ENCODE measurements at places on chromosomes 7 and 10. TPM values are rescaled to one million over a fixed set of nuclear protein-coding genes. Genes with fewer than 3 reads are reported as not detected.

GRCh38 chr7:53387515-53387914 lies 352.1 kb downstream of the POM121L12 start:
- no peak overlapping the region for H3K27ac ChIP-seq
- H3K27me3 ChIP-seq = no peaks in the 10 kb centered on the region
- no peaks in the 10 kb centered on the region for H3K36me3 ChIP-seq
- DNase-seq = no peak
- H3K4me1 ChIP-seq = no peaks in the 10 kb centered on the region

DNA sequence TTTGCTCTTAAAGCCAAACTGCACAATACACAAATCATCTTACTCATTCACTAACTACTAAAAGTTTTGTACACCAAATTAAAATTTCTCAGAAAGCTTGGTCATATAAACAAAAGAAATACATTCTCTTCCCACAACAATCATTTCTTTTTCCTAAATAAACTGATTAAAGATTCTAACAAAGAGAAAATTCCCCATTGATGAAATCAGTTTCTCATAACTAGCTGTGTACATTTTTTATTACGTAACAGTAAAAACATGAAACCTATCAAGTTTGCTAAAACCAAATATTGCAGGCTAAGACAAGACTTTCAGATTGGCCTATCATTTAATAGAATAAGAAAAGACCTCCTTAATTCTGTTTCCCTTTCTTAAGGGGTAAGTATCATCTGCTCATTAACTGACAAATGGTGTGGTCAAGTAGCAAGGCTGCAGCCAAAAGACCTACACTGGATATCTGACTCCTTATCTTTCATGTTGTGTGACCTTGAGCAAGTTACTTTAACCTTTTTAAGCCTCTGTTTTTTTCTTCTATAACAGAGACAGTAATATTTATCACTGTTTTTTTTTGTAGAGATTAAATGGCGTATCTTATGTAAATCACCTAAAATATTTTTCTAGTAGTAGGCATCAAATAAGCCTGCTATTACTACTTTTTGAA lies 22.4 kb downstream of the NAMPT start:
- H3K36me3 ChIP-seq = peaks cover 100% of the 10 kb centered on the region
- H3K27ac ChIP-seq = no peak overlapping the region
- H3K4me1 ChIP-seq = no peaks in the 10 kb centered on the region
- H3K27me3 ChIP-seq = no peaks in the 10 kb centered on the region
- H3K4me3 ChIP-seq = no peak overlapping the region
- DNase-seq = no peak

DNA sequence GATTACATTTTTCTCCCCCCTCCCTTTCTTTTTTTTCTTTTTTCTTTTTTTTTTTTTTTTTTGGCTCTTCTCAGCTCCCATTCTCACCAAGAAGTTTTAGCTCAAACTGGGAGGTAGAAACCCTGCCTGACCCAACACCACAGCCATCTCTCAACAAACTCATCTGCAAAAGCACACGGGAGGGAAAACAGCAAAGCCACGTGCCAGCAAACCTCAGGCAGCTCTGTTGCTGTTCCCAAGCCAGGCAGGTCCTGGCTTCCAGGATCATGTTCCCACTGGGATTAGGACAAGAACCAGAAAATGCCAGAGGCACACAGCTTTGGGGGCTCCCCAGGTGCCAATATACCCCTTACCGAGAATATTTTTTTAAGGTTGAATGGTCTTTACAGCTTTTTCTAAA lies 56.7 kb downstream of the ITIH5 start:
- H3K27me3 ChIP-seq = no peaks in the 10 kb centered on the region
- peaks cover 5% of the 10 kb centered on the region for H3K4me1 ChIP-seq
- DNase-seq = no peak
- no peak overlapping the region for H3K4me3 ChIP-seq

DNA sequence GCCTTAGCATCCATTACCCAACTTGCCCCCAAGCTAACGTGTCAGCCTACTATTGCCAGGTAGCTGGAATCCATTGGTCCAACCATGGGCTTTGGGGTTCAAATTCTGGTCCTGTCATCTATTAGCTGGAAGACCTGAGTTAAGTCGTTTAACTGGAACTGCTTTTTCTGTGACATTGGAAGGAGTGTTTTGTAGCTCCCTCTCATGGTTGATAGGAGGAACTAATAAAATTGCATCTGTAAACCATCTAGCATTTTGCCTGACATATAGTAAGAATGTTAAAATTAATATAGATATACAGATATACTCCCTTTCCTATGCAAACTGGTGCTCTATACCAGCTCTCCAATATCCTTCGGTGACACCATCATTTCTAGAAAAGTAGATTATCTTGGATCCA lies 23.8 kb upstream of the SLF2 start:
- H3K27me3 ChIP-seq = no peaks in the 10 kb centered on the region
- no peaks in the 10 kb centered on the region for H3K36me3 ChIP-seq
- no peak overlapping the region for H3K27ac ChIP-seq
- H3K4me3 ChIP-seq = no peak overlapping the region
- DNase-seq = no peak
- no peaks in the 10 kb centered on the region for H3K4me1 ChIP-seq

DNA sequence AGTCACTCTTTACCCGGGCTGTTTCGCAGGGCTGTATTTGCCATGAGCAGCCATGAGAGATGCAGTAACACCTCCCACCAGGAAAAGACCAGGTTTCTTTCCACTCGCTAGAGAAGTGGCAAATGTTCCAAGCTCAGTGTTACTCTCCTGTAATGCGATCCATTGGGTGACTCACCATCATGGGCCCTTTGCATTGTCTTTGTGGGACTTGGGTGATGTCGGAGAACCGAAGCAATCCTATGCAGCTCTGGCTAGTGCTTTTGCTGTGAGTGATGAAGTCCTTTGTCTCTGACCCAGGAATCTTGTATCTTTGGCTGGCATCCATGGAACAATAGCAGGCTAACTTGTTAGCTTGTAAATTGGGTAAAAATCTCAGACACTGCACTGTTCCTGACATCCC lies 40.0 kb downstream of the GHRHR start:
- DNase-seq = no peak
- no peaks in the 10 kb centered on the region for H3K36me3 ChIP-seq
- H3K27ac ChIP-seq = no peak overlapping the region
- H3K4me3 ChIP-seq = no peak overlapping the region
- no peaks in the 10 kb centered on the region for H3K4me1 ChIP-seq
- H3K27me3 ChIP-seq = no peaks in the 10 kb centered on the region

- H3K27ac ChIP-seq = no peak overlapping the region
- no peaks in the 10 kb centered on the region for H3K27me3 ChIP-seq
- H3K4me3 ChIP-seq = no peak overlapping the region
- peaks cover 4% of the 10 kb centered on the region for H3K4me1 ChIP-seq
These were observed 74.2 kb downstream of the ARMC3 start for GRCh38 chr10:23001901-23002516.

GRCh38 chr7:91504919-91505318 lies 240.7 kb downstream of the FZD1 start:
- H3K27me3 ChIP-seq = no peaks in the 10 kb centered on the region
- no peak for DNase-seq

GRCh38 chr7:127738859-127739258 lies 86.9 kb downstream of the SND1 start:
- no peak overlapping the region for H3K4me3 ChIP-seq
- peaks cover 4% of the 10 kb centered on the region for H3K4me1 ChIP-seq
- no peaks in the 10 kb centered on the region for H3K27me3 ChIP-seq
- DNase-seq = no peak
- no peaks in the 10 kb centered on the region for H3K36me3 ChIP-seq

DNA sequence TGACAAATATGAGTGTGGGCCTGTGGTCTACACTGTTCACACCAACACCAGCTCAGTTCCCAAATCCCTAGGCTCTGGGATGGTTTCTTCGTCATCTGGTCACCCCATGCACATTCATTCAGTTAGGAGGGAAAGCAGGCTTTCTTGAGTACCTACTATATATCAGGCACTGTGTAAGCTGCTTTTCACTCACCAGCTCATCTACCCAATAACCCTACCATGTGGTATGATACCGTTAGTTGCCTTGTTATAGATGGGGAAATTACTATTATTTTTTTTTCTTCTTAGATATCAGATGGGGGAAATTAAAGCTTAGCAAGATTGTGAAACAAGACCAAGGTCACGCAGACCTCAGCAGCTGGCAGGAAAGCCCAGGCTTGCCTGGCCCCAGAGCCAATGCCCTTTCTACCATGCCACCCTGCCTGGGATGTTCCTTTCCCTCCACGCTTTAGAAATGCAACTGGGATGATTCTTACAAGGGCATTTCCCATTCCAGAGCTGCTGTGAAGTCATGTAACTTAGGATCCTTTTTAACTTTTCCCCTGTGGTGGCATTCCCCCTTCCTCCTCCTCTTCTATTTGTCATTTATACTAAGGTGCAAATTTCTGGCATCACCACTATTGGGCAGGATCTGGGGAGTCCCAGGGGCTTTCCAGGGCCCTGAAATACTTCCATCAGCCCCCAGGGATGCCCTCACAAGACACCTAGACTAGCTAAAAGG lies 93.1 kb upstream of the EFCAB10 start:
- H3K4me1 ChIP-seq = peaks cover 39% of the 10 kb centered on the region
- H3K27me3 ChIP-seq = no peaks in the 10 kb centered on the region
- no peaks in the 10 kb centered on the region for H3K36me3 ChIP-seq

DNA sequence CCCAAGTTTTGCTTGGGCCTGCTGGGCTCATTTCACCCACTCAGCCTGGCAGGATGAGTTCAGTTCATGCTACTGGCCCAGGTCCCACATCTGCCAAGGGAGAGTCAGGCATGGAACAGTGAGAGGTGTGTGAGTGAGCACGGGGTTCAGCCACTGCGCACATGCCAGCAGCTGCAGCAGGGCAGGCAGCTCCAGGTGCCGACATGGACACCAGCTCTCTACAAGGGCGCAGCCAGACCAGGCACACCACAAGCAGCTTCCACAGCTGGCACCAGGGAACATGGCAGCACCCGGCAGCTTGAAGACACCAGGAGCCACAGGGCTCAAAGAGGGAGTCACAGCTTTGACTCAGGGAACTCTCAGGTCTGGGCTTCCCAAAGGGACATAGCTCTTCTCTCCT lies 938.0 kb downstream of the SORCS3 start:
- DNase-seq = peak; percentile 34
- H3K4me3 ChIP-seq = no peak overlapping the region
- H3K27me3 ChIP-seq = no peaks in the 10 kb centered on the region
- H3K36me3 ChIP-seq = no peaks in the 10 kb centered on the region
- H3K27ac ChIP-seq = no peak overlapping the region

- H3K4me3 ChIP-seq = no peak overlapping the region
- DNase-seq = no peak
- H3K27me3 ChIP-seq = no peaks in the 10 kb centered on the region
- H3K36me3 ChIP-seq = no peaks in the 10 kb centered on the region
- H3K4me1 ChIP-seq = no peaks in the 10 kb centered on the region
These were observed 55.0 kb upstream of the VWDE start for GRCh38 chr7:12458520-12459131.

GRCh38 chr7:139094596-139094995 lies 14.9 kb downstream of the ZC3HAV1 start:
- DNase-seq = no peak
- no peaks in the 10 kb centered on the region for H3K27me3 ChIP-seq
- no peaks in the 10 kb centered on the region for H3K36me3 ChIP-seq
- H3K4me1 ChIP-seq = peaks cover 2% of the 10 kb centered on the region

GRCh38 chr10:47288236-47288635 lies 11.8 kb upstream of the GDF10 start:
- H3K4me1 ChIP-seq = no peaks in the 10 kb centered on the region
- H3K36me3 ChIP-seq = no peaks in the 10 kb centered on the region
- H3K27ac ChIP-seq = no peak overlapping the region
- H3K27me3 ChIP-seq = no peaks in the 10 kb centered on the region

DNA sequence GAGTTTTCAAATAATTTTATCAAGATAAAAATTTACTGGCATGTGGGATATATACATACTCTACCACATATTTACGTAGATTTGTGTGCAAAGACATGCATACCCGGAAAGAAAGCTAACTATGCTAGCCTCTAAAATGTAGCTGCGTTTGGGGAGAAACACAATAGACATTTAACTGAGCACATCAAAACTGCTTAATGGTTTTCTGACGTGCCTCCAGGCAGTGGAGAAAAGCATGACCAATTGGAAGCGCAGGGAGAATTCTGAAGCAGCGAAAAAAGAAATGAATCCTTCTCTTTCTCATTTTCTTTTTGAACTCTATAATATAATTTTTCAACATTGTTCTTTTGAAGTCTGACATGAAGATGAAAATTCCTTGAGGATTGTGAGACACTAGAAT lies 60.3 kb upstream of the LYZL1 start:
- H3K4me3 ChIP-seq = no peak overlapping the region
- H3K4me1 ChIP-seq = no peaks in the 10 kb centered on the region
- no peak overlapping the region for H3K27ac ChIP-seq
- no peak for DNase-seq
- H3K27me3 ChIP-seq = peaks cover 9% of the 10 kb centered on the region

DNA sequence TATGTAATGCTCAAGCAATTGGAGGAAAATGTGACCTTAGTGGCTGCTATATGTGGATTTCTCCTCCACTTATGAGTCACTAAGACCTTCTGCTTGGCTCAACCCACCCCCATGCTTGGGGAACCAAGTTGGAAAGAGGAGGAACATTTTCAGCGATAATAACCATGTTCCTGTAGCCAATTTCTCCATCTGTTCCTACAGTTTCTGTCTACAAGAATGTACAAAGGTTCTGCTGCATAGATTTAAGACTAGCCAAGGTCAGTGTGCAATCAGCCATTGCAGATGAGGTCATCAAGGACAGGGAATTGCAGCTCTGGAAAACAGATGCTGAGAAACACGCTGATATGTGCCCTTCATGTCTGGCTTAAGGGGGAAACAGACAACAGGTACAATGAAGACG lies 5.6 kb upstream of the NRCAM start:
- no peak overlapping the region for H3K4me3 ChIP-seq
- H3K27me3 ChIP-seq = peaks cover 33% of the 10 kb centered on the region

DNA sequence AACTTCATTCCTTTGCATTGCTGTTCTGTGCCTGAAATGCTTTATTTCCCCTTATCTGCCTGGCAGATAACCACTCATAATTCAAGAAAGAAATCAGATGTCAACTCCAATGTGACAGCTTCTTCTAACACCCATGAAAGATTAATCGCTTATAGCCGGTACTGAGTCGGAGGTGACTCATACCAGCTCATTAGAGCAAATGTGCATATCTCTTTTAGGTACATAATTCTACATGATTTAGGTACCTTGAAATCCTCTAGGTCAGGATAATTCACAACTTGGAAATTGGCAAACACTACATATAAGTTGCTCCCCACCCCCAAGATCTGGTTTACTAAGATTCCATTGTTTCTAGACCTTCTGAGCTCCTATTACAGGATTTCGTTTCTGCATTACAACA lies 554.4 kb upstream of the SORCS1 start:
- no peaks in the 10 kb centered on the region for H3K36me3 ChIP-seq
- H3K4me1 ChIP-seq = no peaks in the 10 kb centered on the region
- no peak for DNase-seq
- H3K4me3 ChIP-seq = no peak overlapping the region

The PRSS37 gene
- total RNA-seq = not detected

The C10orf143 gene
- 4.7 TPM for total RNA-seq

The ZP3 gene
- total RNA-seq = not detected

The HOXA11 gene
- not detected for total RNA-seq

The GRID1 gene
- total RNA-seq = 0.20 TPM

The ASAH2 gene
- 2.0 TPM for total RNA-seq

The LARP4B gene
- 83.0 TPM for total RNA-seq

The FHIP2A gene
- 29.2 TPM for total RNA-seq

The AHCYL2 gene
- 39.2 TPM for total RNA-seq

The CCNJ gene
- total RNA-seq = 3.8 TPM

Data from psoas muscle (tissue), 8 donors.